ENCODE measurements at places on chromosomes 3 and 15.

DNA sequence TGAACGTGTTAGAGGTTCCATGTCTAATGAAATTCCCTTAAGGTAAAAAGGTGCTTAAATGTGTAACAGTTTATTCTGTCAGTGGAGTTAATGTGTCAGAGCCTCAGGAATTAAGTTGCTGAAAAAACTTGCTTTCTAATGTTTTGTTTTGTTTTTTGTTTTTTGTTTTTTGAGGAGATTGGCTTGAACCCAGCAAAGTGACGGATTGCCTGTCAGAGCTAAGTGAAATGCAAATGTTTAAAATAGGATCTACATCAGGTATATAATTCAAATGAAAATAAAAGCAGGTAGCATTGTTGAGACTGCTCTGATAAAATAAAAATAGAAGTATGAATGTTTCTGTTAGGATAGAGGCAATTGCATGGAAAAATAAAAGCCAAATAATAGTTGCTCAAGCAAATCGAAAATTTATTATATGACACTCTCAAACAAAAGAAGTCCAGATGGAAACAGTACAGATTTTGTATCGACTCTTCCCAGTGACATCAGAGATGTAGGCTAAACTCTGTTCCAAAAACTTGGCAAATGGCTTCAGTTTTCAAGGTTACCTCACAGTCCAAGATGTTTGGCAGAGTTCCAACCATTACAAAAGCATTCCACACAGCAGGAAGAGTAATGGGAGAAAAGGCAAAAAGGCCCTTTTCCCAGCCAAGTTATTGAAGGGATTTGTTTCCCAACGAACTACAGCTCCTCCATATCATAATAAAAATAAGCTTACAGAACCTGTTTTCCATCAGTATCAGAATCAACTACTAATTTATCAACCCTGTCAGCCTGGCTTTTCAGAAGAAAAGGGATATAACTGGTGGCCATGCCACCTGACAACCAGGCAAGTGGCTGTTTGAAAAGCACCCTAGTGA lies 291.0 kb downstream of the TBL1XR1 start:
- no peak for DNase-seq

DNA sequence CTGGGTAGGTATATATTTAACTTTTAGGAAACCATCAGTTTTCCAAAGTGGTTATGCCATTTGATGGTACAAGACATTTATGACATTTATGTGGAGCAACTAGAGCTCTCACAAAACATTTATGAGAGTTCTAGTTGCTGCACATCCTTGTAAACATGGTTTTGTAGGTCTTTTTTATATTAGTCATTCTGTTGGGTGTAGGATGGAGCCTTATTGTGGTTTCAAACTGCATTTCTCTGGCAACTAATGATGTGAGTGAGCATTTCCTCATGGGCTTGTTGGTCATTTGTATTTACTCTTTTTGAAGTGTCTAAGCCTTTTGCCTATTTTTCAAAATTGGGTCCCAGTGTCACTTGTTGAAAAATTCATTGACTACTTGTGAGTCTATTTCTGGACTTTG lies 45.7 kb upstream of the MGLL start:
- DNase-seq = no peak

DNA sequence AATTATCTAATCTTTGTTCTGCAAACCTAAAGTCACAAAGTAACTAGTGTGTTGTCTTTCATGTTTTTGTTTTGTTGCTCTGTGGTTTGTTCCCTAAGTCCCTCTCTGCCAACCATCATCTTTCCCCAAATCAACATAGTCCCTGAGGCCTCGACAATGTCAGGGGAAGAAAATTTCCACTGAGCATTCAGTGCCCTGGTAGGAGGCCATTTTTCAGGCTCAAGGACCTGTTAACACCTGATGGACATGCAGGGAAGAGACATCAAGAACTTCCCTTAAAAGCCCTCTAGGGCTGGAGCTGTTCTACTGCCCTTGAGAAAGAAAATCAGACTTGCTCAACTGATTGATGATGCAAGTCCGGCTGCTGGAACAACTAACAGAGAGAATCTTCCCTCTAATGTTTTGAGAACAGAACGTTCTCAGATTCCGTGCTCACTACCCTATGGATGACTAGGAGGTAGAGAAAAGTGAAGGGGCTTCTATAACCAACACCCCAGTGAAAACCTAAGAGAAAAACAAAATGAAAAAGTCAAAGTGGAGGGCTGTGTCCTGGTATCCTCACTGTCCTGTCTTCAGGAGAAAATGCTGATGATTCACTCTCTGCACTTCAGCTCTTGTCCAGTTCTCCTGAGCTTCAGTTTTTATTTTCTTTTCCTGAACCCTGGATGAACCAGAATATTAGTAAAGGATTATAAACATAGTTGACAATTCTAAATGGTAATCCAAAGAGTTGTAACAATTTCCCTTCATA lies 373.1 kb downstream of the FOXP1 start:
- DNase-seq = no peak

GRCh38 chr15:74408385-74408784 lies 25.4 kb downstream of the SEMA7A start:
- no peak for DNase-seq

DNA sequence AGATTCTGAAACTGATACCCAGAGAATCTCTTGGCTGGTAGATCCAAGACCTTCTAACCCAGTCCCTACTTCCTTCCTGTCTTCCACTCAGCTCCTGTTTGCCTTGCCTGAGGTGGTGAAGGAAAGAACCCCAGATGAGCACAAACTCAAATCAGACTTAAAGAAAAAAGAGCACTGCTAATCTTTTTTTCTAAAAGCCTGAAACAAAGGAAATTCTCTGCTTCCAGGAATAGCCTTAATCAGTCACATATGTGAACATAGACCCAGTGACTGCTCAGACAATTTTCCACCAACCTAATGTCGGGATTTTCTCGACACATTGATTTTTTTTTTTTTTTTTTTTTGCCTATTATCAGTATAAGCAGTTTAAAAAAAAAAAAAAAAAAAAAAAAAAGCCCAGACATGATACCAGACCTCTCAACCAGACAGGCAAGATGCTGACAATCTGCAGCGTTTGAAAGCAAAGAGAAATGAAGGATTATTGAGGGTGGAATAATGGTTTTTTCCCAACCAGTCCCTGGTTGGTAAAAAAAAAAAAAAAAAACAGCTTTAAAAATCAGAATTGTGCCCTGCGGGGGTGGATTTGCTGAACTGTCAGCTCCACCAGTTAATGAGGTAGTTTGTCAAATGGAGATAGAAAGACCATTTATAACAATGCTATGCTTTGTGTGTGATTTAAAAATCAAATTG lies 256.8 kb upstream of the RARB start:
- no peak for DNase-seq

DNA sequence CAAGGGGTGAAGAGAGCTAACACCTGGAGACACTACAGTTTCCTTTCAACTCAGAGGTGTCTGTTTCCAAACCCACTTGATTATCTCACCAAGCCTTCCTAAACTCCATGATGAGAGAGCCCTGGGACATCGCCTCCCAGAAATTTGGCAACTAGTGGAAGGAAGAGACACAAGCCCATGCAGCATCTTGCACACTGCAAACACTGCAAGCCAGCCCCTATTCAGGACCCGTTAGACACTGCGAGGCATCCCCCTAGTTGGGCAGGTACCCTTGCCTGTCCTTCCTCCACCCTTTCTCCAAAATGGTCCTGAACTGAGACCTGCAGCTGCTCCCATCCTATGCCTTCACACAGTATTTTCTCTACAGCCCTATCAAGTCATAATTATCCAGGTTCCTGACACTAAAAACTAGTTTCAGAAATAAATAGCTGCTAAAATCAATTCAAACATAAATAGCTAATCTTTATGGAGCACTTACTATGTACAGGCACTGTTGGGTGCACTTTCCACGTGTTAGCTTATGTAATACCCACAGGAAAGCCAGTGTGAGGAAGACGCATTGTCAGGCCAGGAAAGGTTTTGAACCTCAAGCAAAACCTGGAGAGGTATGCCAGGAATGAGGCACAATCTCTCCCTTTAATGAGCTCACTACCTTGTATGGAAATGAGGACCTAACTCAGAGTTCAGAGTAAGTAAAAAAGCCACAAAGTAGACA lies 2.8 kb downstream of the MAGI1 start:
- DNase-seq = no peak
